ENCODE measurements at places on chromosomes 2 and 18. TPM values are rescaled to one million over a fixed set of nuclear protein-coding genes. Genes with fewer than 3 reads are reported as not detected.

DNA sequence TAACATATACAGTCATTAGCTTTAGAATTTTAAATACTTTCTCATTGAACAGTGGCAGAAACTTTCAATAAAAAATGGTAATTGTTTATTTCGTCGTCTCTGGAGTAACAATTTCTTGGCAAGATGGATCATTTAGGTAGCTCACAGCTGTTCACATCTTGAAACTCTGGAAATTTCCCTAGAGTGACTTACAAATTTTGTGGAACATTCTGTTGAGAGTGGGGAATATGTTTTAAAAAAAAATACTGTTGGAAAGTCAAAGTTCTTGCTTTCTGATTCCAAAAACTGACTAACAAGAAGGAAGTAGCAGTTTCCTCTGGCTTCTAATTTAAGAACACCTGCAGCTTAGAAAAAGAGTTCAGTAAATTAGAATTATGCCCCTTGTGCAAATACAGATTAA, 11.2 kb upstream of the CALCRL start:
- no peak for DNase-seq

DNA sequence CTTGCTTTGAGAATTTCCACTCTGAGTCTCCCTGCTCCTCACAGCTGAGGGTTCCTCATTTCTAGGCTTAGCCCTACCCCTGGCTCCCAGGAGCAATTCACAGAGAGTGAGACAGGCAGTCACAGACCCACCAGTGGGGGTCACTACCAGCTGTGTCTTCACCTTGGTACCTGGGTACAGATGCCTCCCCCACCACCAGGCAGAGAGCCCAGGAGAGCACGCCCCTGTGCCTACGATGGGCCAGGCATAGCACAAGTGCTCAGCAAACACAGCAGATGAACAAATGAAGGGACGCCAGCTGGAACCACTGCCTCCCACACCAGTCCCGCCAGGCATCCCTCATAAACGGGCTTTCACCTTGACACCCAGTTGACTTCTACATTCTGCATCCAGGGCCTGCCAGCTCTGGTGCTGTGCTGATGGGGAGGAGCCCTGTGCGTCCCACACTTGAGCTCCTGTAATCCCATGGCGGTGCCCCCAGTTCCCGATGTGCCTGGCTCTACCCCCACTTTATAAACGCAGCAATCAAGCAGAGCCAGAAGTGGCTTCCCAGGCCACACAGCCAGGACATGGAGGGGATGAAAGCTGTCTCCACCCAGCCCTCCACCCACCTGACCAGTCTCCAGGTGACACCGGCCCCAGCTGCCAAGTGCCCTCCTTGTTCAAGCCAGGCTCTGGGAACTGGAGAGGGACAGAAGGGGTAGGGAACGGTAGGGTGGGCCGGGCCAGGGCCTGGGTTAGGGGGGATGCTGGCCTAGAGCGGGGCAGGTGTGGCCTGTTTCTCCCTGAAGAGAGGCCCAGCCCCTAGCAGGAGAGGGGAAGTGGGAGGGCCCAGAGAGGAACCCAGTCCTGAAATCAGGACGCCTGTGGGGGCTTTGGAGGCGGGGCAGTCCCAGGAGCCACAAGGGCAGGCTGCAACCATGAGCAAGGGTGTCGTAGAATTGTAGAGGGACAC, 42.5 kb downstream of the SCTR start:
- DNase-seq: no peak

The ASAP2 gene
- 10.1 TPM for total RNA-seq

GRCh38 chr18:37238282-37239108, 327.1 kb downstream of the CELF4 start:
- no peak for DNase-seq

- no peak for DNase-seq
Measured at GRCh38 chr18:8562070-8562469, 47.2 kb upstream of the RAB12 start.

DNA sequence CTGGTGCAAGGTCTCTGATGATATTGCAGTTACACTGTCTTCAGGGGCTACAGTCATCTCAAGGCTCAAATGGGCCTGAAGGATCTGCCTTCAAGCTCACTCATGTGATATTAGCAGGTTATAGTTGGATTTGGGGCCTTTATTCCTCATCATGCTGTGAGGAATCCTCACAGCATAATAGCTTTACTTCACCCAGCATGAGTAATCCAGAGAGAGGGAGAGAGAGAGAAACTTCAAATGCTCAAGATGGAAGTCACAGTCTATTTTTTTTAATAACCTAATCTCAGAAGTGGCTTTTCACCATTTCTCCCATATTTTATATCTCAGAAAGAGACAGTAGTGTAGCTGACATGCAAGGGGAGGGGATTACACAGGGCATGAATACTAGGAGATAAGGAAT, 658.7 kb downstream of the EPHA4 start:
- no peak for DNase-seq

GRCh38 chr2:68579689-68580088, 63.7 kb upstream of the PROKR1 start:
- DNase-seq: no peak

- DNase-seq: no peak
Measured at GRCh38 chr18:69737851-69738250, 209.8 kb downstream of the CD226 start.

GRCh38 chr2:222485367-222486211, 61.2 kb downstream of the SGPP2 start:
- DNase-seq: no peak

The ZSCAN30 gene
- total RNA-seq: 13.2 TPM

- no peak for DNase-seq
Measured at GRCh38 chr2:44954447-44954888, 13.0 kb downstream of the SIX3 start.

The COL4A4 gene
- 9.8 TPM for total RNA-seq

GRCh38 chr2:18518116-18519111, 42.0 kb downstream of the RDH14 start:
- DNase-seq: no peak

GRCh38 chr2:24832931-24833701, 39.9 kb downstream of the CENPO start:
- no peak for DNase-seq

The APLF gene
- 3.9 TPM for total RNA-seq

DNA sequence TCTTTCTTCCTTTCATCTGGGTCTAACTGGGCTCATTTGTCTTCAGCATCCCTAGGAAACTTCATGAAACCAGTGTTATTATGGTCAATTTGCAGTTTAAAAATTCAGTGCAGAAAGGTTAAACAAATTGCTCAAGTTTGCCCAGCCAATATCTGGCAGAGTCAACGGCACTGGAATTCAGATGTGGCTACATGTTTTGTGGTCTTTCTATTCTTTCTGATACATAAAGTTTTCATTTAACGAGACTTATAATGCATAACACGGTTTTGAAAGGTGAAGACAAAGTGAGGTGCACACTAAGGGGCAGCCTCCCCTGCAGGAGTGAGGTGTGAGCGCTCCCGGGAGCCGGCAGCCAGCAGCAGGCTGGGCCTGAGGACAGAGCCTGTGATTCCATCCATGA, 164.6 kb downstream of the RTP5 start:
- DNase-seq: no peak

DNA sequence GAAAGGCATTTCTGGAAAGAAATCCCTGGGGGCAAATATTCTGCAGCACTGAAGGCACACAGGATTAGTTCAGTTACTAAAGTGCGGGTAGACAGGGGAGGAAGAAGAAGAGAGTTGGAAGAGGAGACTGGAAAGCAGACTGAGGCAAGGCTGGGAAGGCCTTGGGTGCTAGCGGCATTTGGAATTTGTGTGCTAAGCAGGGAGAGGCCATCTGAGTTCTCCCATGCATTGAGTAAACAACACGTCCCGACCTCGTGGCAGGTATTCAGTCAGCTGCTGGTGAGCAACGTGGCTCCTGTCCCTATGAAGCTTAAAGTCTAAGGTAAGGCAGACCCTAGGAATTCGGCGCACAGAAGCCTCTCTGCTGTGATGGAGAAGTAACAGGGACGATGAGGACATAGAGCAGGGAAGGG, 30.7 kb downstream of the ATP8B1 start:
- no peak for DNase-seq

GRCh38 chr2:173134703-173135102, 59.1 kb downstream of the MAP3K20 start:
- DNase-seq: no peak

The GALR1 gene
- total RNA-seq: not detected

- DNase-seq: no peak
Measured at GRCh38 chr2:183951630-183952029, 646.7 kb upstream of the ZNF804A start.

DNA sequence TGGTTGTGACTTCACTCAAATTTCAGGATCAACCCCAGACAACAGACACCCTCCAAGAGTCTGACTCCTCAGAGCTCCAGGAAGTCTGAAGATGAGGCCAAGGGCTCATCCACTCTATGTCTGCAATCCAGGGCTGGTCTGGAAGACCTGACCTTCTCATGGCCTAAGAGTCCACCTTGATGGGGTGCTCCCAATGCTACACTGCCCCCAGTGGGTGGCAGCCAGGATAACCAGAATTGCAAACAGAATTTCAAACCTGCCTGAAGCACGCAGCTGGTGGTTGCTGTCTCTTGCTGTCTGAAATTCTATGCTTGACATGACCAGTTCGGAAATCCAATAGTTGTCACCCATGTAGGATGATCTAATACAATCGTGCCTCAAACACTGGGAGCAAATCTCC, 96.0 kb downstream of the UXS1 start:
- DNase-seq: no peak

- DNase-seq: no peak
Measured at GRCh38 chr2:31382452-31383120, 32.0 kb downstream of the XDH start.

DNA sequence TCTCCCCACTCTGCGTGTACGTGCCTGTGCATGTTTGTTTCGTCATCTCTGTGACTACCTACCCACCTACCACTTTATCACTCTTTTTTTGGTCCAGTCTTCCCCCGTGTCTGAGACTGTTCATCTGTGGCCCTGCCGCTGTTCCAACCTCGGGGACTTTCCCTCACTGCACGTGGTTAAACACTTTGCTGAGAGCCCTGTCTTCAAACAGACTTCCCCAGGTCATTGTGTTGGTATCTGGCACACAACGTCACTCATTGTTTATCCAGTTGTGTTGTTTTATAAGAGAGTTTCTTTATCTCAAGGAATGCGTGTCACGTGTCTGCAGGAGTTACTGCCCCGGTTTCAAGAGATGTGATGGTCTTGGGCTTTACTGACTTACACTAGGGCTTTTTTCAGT, 262.0 kb upstream of the RASGRP3 start:
- no peak for DNase-seq

The FAM237A gene
- 2.0 TPM for total RNA-seq

DNA sequence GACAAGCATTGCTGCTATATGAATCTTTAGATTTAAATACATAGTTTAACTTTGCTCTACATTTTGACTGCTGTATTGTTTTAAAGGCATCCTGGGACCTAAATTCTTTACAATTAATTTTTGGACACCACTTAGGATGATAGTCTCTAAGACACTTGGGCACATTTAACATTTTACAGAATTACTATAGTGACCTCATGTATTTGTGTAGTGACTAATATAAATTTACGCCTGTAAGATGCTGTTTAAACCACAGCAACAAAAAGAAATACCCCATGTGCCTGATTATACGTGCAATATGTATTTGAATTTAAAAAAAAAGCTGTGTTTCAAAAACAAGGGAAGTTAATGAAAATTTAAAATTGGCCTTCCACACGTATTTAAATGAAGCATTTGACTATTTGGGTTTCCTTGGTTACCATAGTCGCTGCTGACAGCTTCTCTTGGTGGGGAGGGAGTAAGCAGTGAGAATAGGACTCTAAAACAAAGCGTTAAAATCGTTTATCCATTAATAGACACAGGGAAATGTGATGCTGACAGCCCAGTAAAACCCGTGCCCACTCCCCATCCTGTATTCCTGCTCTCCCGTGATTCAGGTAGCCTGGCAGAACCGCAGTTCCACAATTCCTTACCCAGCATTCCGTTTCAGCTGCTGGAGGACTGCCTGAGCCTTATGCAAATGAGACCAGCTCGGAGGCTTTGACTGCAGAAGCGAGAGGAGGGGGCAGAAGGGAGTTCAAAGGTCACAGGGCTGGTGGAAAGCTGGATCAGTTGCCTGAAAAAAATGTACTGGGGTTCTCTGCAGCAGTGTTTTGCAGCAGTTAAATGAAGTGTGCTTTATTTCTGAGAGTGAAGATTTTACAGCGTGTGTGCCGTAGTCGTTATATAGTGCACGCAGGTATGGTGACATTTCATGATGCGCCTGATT, 104.3 kb downstream of the CSRNP3 start:
- DNase-seq: peak; percentile 49

The TDRD15 gene
- not detected for total RNA-seq

GRCh38 chr2:33421820-33422219, 54.6 kb upstream of the RASGRP3 start:
- DNase-seq: no peak

- DNase-seq: no peak
Measured at GRCh38 chr2:168816369-168816768, 13.9 kb downstream of the NOSTRIN start.

DNA sequence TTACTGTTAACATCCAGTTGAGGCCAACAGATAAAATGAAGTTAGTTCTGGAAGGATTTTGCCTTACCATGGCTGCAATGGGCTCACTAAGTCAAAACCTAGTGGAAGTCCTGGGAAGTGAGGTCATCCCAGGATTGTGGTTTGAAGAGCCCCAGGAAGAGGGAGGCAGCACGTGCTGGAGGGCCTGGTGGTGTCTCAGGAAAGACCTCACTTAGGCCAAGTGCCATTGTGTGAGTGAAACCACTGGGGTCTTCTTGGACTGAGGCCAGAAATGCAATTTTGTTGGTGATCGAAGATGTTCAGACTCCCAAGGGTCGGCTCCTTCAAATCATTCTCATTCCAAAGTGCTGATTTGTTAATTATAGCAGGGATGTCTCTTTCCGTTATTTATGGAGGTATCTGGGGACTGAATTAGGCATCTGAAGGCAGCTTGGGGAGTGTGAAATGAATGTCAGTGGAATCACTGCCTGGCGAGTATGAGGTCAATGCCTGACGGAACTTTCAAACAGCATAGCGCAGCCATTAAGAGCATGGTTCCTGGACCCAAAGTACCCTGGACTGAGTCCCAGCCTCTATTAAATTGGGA, 60.0 kb downstream of the IL1R2 start:
- DNase-seq: no peak

DNA sequence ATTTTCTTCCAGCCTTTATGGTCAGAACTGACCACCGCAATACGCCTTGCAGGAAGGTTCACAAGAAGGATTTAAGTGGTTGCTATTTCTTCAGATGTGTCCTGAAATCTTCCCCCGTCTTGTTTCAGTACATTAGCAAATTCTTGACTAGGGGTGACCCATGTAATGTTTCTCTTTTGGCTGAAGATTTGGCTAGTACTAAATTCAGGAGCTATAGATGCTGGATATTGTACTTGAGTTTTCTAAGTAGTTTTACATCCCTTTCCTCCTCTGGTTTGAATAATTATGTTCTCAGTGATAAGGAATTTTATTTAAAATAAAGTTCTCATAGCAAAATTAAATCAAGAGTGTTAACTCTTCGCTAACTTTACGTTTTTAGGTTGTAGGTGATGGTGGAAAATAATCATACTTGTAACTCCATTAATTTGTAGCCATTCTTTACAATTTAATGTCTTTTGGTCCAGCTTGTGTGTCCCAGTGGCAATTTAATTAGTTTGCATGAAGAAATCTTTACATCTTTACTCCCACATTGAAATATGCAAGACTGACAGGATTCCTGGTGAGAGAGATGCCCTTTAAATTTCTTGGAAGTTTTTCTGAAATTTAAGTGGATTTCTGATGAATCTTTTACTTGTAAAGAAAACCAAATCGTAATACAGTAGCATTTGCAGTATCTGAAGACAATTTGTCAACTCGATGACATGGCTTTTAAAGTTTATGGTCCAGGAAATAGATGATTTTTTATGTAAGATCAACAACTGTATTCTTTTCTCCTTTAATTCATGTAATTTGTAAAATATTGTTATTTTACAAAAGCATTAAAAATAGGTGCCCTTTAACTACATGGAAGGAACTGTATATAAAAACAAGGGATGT, 2.8 kb downstream of the PHLPP1 start:
- no peak for DNase-seq

All from left ventricle myocardium superior (tissue), 1 donor.